ENCODE measurements at places on chromosomes 12 and 14.

DNA sequence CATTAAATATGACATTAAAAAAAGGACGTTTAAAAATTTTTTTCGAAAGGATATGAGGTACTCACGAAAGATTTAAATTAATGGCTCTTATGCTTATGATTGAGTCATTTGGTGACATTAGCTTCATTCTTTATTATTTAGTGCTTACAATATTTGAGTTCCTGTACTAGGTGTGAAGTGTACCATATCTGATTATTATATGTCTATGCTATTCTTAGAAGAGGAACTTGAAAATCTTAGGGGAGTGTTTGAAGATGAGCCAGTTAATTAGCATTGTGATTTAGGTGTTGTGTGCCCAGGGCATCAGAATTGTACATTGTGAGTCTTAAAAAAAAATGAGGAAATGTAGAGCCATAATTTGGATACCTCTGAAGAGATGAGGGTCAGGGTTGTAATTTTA, 118.6 kb downstream of the FUT8 start:
- DNase-seq = no peak

GRCh38 chr12:56695327-56696101, 7.4 kb upstream of the PTGES3 start:
- DNase-seq = no peak

- no peak for DNase-seq
Measured at GRCh38 chr12:102891756-102892155, 25.3 kb downstream of the PAH start.

- DNase-seq = no peak
Measured at GRCh38 chr12:106601031-106601430, 18.2 kb downstream of the RFX4 start.

- no peak for DNase-seq
Measured at GRCh38 chr14:100825713-100826331, at the start of gene MEG3. Gene MEG3 (plus strand): TSS chr14:100826118.

GRCh38 chr12:82357845-82358199, 365 bp downstream of the CCDC59 start:
- DNase-seq = no peak

Measured in CD14-positive monocyte (primary cell).